Posterior vena cava (tissue), 2 donors: ENCODE measurements at places on chromosomes 16 and 17. TPM values are rescaled to one million over a fixed set of nuclear protein-coding genes. Genes with fewer than 3 reads are reported as not detected.

GRCh38 chr17:3966720-3967363 lies 2.6 kb upstream of the ATP2A3 start:
- no peak for DNase-seq

- DNase-seq: no peak
Observed at GRCh38 chr16:72917051-72917450, 130.9 kb downstream of the ZFHX3 start.

- DNase-seq: peak; percentile 81
Observed at GRCh38 chr17:44916781-44917241, 1.5 kb upstream of the GFAP start.

GRCh38 chr16:81634380-81635062 lies 144.6 kb upstream of the PLCG2 start:
- DNase-seq: no peak

- no peak for DNase-seq
Observed at GRCh38 chr16:49128740-49129139, 152.9 kb downstream of the CBLN1 start.

GRCh38 chr17:29731589-29731929 lies 108.8 kb upstream of the CORO6 start:
- no peak for DNase-seq

GRCh38 chr16:72480911-72481310 lies 309.0 kb upstream of the PMFBP1 start:
- DNase-seq: no peak

- DNase-seq: no peak
Observed at GRCh38 chr17:11948789-11949188, 48.5 kb downstream of the ZNF18 start.

DNA sequence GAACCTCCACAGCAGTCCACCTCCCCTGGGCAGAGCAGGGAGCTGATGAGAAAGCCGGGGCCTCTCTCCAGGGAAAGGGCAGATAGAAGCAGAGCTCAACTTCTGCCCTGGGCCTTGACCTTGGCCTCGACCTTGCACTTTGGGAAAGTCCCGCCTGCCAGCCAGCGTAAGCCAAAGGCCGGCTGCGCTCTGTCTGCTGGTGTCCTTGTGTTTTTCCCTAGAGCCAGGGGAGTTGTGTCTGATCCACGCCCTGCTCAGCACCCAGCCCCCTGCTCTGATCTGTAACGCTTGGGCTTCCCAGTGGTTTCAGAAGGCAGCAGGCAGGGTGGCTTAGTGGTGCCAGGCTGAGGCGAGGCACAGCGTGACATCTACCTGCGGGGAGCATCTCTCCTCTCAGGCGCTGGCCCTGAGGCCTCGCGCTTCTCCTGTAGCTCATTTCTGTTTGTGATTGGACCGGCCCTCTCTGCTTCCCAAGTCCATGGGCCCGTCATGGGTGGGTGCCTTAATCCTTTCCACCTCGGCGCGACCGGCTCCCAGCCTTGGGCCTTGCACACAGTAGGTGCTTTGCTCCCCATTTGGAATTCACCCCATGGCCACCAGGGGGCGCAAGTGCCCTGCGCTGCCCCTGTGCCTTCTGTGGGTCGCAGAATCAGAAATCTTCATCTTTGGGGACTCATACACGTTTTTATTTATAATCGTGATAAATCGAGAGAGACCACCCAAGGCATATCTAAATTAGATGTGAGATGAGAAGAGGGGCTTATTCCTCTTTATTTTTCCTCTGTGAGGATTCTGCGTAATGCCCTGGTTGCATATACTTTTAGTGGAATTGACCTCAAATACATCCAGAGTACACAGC lies 24.2 kb downstream of the SGSH start:
- no peak for DNase-seq

DNA sequence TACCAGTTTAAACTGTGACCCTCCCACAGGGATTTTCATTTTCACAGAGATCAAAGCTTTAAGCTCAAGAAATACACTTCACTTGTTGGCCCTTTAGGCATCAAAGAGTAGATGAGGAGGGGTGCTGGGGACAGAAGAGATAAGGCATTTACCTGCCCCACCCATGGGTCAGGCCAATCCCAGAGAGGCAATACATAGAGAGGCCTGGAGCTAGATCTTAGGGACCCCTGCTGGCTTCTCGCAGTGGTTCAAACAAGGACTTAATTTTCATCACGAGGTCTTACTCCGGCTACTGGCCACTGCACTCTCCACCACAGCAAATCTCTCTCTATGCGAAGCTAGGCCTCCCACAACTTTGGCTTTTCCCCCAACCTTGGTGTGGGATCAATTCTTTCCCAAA lies 46.6 kb downstream of the NOG start:
- no peak for DNase-seq

DNA sequence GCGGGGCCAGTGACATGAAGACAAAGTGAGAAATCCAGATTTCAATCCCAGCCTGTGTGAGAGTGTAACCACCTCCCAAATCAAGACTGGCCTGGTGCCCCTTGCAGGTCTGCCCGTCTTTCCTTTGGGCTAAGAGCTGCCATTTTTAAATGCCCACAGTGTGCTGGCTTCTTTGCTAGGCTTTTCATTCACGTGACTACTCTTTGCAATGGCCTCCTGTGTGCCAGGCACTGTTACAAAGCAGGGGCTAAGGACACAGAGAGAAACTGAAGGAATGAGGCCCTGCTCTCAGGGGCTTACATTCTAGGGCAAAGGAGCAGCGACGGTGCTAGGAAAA lies 269 bp upstream of the ZSCAN10 start:
- no peak for DNase-seq

DNA sequence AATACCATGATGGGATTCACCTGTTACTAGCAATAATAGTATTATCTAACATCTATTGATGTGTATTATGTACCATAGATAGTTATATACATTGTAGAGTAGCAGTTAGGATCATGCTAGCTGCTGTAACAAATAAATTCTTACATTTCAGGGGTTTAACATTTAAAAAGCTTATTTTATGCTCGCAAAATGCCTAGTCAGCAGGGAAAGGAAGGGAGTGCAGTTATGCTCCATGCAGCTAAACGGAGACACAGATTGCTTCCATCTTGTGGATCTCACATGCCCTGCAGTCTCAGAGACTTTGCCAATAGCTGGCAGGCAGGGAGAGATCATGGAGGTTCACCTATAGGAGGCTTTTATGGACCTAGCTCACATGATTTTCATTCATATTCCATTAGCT lies 364.1 kb downstream of the TOX3 start:
- no peak for DNase-seq

DNA sequence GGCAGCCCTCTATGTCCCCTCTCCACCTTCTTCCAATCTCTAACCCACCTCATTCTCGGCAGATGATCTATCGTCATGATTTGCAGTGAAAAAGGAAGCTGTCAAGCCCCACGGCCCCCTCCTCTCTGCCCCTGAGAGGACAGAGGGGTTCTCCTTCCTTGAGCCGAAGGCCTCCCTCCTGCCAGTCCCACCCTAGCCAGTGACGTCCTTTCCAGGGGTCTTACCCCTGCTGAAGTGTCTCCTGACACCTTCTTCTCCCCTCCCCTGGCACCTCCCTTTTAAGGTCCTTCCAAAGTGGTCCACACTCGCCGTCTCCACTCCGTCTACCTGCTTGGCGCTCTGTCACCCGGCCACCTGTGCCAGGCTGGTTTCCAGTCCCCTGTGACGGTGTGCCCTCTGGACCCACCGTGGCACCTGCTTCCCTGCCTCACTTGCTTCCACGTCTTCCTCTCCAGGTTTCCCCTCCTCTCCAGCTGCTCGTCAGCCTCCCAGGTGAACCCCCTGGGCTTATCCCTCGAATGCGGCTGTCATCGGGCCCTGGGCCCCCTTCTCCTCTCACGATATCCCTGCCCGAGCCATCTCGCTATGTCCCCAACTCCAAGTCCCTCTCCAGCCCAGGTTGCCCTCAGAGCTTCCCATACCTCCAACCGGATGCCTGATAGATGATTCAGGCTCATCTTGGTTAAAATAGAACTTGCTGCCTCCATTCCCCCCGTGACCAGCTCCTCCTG lies 5.7 kb downstream of the CCDC102A start:
- DNase-seq: peak; percentile 65

DNA sequence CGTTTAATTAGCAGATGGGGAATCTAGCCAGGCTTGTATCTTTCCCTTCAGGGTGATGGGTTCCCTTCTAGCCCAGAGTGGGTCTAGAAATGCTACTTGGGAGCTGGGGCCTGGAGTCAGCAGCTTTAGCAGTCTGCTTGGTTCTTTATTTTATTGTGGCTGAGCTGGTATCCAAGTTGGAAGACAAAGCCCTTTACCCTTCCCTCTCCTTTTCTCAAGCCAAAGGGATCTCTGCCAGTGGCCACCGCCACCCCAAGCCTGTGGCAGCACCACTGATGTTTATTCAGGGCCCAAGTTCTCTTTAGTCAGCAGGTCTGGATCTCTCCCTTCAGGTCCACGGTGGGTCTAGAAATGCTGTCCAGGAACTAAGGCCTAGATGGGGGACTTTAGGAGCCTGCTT lies 215.2 kb downstream of the SPECC1 start:
- no peak for DNase-seq

KRTAP9-2 gene
- not detected for total RNA-seq

PSME3 gene
- total RNA-seq: 80.6 TPM

EPOP gene
- total RNA-seq: 1.6 TPM
